ENCODE measurements at places on chromosomes 16 and 17.

- no peak for DNase-seq
These were observed 25.4 kb upstream of the HELZ start for GRCh38 chr17:67270416-67270815.

DNA sequence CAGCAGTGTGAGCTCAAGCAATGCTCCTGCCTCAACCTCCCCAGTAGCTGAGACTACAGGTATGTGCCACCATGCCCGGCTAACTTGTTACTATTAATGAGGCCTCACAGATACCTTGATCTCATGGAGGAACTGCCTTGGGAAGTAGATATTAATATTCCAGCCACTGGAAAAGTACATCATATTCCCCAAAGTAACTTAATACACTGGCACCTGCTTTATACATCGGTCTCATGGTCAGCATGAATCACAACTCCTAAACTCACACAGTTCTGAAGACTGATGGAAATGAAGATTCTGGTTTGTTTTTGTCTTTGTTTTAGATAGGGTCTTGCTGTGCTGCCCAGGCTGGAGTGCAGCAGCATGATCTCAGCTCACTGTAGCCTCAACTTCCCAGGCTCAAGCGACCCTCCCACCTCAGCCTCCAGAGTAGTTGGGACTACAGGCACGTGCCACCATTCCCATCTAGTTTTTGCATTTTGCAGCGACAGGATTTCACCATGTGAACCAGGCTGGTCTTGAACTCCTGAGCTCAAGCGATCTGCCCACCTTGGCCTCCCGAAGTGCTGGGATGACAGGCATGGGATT lies 28.2 kb downstream of the ADCY9 start:
- no peak for DNase-seq

DNA sequence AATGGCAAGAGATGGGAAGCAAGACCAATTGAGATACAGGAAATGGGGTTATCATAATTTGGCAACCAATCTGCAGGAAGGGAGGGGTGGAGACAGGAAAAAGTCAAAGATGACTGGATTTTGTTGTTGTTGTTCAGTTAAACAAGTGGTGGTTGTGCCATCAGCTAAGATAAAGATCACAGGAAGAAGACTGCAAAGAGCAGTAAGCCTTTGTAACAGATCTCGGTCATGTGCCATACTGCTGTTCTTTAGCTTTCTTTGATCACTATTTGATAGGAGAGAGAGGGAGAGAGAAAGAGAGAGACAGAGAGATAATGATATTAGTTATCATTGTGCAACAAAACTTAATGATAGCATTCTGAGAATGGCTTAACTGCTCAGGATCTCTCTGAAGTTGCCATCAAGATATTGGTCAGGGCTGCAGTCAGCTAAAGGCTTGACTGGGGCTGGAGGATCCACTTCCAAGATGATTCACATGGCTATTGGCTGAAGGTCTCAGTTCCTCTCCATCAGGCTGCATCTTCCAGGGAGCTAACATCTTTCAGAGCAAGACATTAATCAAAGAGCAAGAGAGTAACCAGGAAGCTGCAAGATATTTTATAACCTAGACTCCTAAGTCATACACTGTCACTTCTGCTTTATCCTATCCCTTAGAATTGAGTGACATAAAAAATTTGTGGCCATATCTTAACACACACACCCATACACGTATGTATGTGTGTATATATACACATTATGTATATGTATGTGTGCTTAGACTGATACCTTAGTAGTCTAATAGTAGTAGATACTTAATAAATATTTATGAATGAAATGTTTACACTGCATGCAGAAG lies 405.0 kb downstream of the SHISA9 start:
- no peak for DNase-seq

DNA sequence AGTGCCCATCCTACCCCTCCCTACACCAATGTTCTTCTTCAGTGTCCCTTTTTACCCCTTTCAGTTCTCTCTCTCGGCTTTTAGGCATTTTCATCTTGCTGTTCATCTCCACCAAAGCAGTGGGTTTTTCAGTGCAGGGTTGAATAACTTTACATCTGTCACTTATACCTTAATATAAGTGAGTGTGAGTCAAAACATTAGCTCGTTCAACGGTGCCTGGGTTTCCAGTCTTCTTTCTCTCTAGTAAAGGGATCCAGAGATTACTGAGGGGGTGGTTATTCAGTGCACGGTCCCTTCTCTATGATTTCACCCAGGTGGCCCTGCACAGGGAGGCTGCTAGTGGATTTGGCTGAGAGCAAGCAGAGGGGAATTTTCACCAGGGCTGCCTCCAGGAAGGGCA lies 210.6 kb upstream of the CDH5 start:
- DNase-seq = no peak

- no peak for DNase-seq
These were observed 89.3 kb downstream of the RPGRIP1L start for GRCh38 chr16:53614346-53614745.

- no peak for DNase-seq
These were observed 434.6 kb upstream of the MAF start for GRCh38 chr16:80034948-80035663.

- DNase-seq = no peak
These were observed 17.1 kb upstream of the HOXB13 start for GRCh38 chr17:48745381-48746275.

- DNase-seq = no peak
These were observed 13.5 kb upstream of the LHX1 start for GRCh38 chr17:36923814-36924221.

GRCh38 chr17:40373999-40374398 lies 9.5 kb upstream of the GJD3 start:
- no peak for DNase-seq

DNA sequence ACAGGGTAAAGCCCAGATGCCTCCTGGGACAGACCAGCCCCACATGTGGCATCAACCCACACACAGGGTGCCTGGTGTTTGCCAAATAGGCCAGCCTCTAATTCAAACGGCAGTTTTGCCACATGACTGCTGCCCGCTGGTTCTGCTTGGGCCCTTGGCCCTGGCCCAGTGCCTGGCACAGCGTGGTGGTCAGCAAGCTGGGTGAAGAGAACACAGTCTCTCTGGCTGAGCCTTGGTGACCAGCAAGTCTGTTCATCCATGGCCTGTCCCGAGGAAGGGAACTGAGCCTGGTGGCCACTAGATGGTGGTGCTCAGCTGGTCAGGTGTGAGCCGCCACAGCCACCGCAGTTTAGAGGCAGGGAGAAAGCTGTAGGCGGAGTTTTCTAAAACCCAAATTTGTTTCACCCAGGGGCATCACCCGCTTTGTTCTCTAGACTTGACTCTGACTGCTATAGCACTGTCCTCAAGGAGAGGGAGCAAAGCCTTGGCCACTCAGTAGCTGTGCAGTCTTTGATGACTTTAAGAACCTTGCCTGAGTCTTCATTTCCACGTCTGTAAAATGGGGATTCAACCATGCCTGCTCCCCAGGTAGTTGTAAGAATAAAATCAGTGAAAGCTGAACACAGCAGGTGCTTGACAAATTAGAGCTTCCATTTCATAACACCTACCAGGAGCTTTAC lies 4.7 kb upstream of the GFAP start:
- no peak for DNase-seq

DNA sequence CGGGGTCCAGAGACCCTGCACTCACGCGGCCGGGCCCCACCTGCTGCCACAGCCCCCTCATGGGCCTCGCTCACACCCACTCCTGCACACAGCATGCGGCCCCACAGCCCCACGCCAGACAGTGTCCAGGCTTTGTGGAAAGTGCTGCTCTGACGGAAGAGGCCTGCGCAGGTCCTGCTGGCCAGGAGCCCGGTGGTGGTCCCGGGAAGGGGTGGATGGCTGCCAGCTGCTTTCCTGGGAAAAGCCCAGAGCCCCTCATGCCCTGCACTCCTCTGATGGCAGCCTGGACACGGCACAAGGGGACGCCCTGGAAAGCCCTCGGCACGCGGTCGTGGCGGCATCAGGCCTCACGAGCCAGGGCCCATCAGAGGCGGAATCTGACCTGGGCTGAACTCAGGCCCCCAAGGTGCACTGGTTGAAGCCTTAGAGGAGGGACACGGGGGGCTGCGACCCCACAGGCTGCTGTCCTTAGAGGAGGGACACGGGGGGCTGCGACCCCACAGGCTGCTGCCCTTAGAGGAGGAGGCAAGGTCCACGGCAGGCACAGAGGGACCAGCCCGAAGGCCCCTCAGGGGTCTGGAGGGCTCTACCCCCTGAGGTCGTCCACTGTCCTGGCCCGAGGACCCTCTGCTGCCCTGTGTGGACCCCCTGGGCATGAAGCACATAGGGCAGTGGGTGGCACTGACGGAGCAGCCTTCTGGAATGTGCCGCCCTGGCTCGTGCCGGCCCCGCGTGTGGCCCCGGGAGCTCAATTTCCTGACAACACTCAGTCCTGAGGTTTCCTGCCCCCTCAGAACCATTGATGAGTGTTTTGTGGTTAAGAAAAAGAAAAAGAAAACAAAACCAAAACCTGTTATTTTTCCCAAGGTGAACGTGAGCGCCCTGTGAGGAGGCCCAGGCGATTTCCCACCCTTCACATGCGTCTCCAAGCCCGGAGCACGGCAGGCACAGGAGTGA lies 22.1 kb downstream of the SOX8 start:
- no peak for DNase-seq

- DNase-seq = no peak
These were observed 29.6 kb upstream of the FOXK2 start for GRCh38 chr17:82489851-82490511.

All from left forelimb (tissue), 1 donor.